Sigmoid colon (tissue), 7 donors: ENCODE measurements at places on chromosomes 7 and 10. TPM values are rescaled to one million over a fixed set of nuclear protein-coding genes. Genes with fewer than 3 reads are reported as not detected.

DNA sequence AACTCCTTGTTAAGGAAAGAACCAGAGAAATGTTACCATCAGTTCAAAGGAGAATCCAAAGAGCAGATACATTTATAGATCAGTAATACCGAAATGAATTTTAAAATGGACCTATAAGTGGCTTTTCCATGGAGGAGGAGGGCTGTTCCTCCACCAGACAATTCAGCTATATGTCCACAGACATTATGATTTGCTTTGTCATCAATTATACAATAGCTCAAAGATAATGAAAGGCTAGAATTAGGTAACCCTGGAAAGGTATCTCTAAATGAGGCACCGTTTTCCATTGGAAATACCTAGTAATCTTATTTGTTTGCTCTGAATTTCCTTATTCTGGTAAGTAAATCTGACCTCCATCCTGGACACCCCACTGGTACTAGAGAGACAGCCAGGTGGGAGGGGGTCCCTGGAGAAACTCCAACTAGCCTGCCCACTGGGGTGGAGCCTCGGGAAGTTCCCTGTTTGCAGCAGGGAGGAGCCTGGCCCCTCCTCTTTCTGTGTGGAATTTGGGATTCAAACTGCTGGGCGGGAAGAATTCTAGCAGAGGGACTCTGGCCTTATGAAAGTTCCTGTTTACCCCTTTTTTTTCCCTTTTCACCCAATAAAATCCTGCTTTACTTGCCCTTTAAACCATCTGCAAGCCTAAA is 218.0 kb downstream of the PHF14 start:
- DNase-seq, result no peak
- H3K4me1 ChIP-seq, result no peaks in the 10 kb centered on the region
- H3K27ac ChIP-seq, result no peak overlapping the region
- H3K4me3 ChIP-seq, result no peak overlapping the region

GRCh38 chr7:25369786-25370185 is 141.5 kb upstream of the NPVF start:
- peaks cover 8% of the 10 kb centered on the region for H3K4me1 ChIP-seq
- H3K27me3 ChIP-seq, result no peaks in the 10 kb centered on the region
- H3K27ac ChIP-seq, result no peak overlapping the region

DNA sequence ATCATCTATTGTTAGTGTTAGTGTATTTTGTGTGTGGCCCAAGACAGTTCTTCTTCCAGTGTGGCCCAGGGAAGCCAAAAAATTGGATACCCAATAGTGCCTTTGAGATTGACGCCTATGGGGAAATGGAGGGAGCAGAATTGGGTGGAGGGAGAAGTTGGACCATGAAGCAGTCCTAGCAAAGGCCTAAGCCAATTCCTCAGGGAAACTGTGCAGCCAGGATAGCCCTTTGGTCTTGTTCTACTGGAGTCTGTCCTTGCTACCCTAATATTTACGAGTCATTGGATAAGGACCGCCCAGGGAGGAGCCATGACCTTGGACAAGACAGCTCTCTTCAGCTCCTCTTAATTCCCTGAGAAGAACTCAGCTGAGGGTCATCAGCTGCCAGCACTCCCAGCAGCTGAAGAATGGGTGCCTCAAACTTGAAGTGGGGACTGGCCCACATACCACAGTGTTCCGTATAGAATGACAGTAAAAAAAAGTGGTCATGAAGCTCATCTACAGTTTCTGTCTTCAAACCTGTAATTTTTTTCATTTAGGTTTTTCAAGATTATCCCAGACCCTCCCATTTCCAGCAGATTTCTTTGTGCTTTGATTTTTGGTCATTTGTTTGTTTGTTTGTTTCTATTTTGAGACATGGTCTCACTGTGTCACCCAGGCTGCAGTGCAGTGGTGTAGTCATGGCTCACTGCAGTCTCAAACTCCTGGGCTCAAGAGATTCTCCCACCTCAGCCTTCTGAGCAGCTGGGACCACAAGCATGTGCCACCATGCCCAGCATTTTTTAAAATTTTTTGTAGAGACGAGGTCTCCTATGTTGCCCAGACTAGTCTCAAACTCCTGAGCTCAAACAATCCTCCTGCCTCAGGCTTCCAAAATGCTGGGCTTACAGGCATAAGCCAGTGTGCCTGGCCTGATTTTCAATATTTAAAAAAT is 81.2 kb downstream of the C1GALT1 start:
- no peak overlapping the region for H3K27ac ChIP-seq
- H3K36me3 ChIP-seq, result no peaks in the 10 kb centered on the region
- H3K27me3 ChIP-seq, result no peaks in the 10 kb centered on the region
- no peaks in the 10 kb centered on the region for H3K4me1 ChIP-seq
- no peak for DNase-seq
- no peak overlapping the region for H3K4me3 ChIP-seq

DNA sequence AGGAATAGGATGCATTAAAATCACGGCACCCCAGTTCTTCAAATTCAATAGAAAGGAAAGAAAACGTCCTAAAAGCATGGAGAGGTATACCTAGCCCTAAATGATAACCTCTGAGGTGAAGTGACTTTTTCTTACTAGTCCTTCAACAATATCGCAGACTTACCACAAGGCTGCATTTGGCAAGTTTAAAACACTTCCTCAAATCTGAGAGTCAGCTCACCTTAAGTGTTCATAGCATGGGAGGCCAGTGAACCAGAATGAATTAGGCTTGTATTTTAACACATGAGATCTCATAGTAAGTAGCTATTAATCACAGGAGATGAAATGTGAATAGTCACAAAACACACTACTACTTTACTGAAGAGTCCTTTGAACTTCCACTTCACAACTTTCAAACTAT is 124.2 kb downstream of the RNF32 start:
- H3K4me3 ChIP-seq, result no peak overlapping the region
- no peaks in the 10 kb centered on the region for H3K36me3 ChIP-seq
- no peak for DNase-seq
- no peaks in the 10 kb centered on the region for H3K27me3 ChIP-seq

GRCh38 chr10:122261584-122261983 is 9.5 kb upstream of the BTBD16 start:
- no peaks in the 10 kb centered on the region for H3K27me3 ChIP-seq
- H3K27ac ChIP-seq, result no peak overlapping the region
- peaks cover 29% of the 10 kb centered on the region for H3K36me3 ChIP-seq
- H3K4me1 ChIP-seq, result no peaks in the 10 kb centered on the region
- H3K4me3 ChIP-seq, result no peak overlapping the region

GRCh38 chr10:96205580-96205979 is 65.8 kb downstream of the BLNK start:
- H3K27me3 ChIP-seq, result no peaks in the 10 kb centered on the region
- H3K4me1 ChIP-seq, result no peaks in the 10 kb centered on the region
- H3K4me3 ChIP-seq, result no peak overlapping the region

DNA sequence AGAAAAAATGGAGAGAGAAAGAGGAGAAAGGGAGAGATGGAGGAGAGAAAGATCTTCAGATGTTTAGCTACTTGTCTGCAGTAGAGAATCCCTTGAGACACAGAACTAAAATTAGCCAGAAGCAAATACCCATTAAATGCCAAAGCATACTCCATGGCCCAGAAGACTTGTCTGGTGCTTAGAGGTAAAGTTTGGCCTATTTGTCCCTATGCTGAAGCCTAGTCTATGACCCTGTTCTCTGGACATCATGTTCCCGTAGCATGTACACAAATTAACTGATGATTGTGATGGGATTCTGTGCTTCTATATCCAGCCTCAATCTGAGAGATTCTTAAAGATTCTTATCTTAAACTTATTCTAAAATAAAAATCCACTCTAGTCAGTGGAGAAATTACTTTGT is 85.8 kb downstream of the NAMPT start:
- H3K4me1 ChIP-seq, result no peaks in the 10 kb centered on the region
- peak overlapping the region; percentile 3 for H3K27ac ChIP-seq
- no peak overlapping the region for H3K4me3 ChIP-seq
- H3K36me3 ChIP-seq, result no peaks in the 10 kb centered on the region

DNA sequence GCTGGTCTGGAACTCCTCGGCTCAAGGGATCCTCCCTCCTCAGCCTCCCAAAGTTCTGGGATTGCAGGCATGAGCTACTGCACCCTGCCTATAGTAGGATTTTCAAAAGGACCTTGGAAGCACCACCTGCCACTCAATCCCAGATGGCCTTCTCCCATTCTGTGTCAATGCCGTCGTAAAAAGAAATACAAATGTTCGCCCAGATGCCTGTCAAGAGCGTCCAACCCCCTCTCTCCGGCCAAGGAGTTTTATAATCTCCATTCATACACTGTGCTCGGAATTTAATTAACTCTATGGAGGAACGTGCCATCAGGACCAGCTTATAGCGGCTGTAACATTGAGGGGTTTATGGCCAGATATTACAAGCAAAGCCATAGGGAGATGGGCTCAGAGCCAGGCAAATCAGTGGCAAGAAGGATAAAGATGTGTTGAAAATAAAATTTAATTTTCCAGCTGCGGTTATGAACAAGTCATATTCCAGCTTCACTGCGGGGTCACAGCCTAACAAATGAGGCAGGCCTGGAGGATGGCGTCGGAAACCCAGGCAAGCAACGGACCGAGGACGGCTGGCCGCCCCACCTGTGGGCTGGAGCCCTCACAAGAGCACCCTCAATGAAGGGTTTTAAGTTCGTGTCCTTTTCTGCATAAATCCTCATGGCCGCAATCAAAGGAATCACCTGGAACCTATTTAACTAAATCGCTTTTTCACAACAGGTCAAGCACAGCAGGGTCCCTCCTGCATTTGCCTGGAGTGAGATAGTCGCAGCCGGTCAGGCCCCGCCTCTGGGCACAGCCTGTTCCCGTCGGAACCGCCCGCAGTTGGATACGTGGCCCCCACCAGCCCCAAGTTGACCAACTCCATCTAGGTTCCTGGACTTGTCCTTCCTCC is 374.5 kb upstream of the FOXK1 start:
- H3K4me3 ChIP-seq, result no peak overlapping the region
- H3K4me1 ChIP-seq, result no peaks in the 10 kb centered on the region
- no peaks in the 10 kb centered on the region for H3K36me3 ChIP-seq
- no peak overlapping the region for H3K27ac ChIP-seq
- no peaks in the 10 kb centered on the region for H3K27me3 ChIP-seq

DNA sequence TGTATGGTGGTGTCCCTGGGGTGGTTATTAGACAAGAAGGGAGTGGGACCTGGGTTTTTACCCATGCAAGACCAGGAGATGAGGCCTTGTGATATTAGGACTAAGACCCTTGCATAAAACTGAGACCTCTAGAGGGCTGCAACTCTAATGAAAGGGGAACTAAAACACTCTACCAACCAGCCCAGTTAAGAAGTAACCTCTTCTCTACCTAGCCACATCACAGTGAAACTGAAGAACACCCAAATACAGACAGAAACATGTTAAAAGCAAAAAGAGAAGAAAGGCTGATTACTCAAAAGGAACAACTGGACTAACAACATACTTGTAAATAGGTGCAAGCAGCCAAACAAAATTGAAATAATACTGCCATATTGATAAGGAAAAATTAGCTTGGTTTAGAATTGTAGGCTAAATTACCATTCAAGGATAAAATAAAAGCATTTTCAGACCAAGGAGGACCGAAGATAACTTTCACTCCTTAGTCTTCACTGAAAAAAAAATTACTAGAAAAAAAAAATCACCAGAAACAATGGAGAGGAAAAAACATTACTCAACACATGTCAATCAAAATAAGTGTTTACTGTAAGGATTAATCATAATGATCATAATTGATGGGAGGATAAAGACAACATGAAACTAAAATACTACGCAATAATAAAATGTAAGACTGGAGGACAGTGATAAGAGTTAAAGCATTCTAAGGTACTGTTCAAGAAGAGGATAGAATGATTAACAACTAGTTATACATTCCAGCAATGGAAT is 27.6 kb downstream of the ERLIN1 start:
- no peaks in the 10 kb centered on the region for H3K4me1 ChIP-seq
- peaks cover 12% of the 10 kb centered on the region for H3K36me3 ChIP-seq
- no peaks in the 10 kb centered on the region for H3K27me3 ChIP-seq

- no peak for DNase-seq
- H3K36me3 ChIP-seq, result peaks cover 9% of the 10 kb centered on the region
- no peak overlapping the region for H3K4me3 ChIP-seq
- H3K4me1 ChIP-seq, result no peaks in the 10 kb centered on the region
- H3K27me3 ChIP-seq, result no peaks in the 10 kb centered on the region
Measured at GRCh38 chr10:91838199-91838598, 40.0 kb downstream of the TNKS2 start.

DNA sequence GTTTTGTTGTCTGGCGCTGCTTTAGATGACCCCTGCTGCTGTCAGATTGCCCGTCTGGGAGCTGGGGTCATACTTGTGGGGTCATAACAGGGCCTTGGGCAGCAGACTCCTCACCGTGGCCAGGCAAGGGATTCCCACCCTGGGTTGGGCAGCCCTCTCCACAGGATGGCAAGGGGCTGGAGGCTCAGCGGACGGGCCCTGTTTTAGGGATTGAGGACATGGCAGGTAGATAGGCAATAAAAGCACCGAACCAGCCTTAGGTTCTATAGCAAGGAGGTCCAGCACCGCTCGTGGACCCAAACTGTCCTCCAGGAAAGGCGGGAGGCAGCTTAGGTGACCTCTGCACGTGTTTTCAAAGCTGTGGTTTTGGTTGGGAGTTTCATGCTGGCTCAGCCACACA is 60.0 kb downstream of the GRK5 start:
- H3K36me3 ChIP-seq, result no peaks in the 10 kb centered on the region
- H3K4me1 ChIP-seq, result peaks cover 44% of the 10 kb centered on the region
- H3K4me3 ChIP-seq, result no peak overlapping the region
- no peak for DNase-seq

- no peaks in the 10 kb centered on the region for H3K27me3 ChIP-seq
- no peak overlapping the region for H3K4me3 ChIP-seq
- no peaks in the 10 kb centered on the region for H3K36me3 ChIP-seq
- H3K4me1 ChIP-seq, result no peaks in the 10 kb centered on the region
- H3K27ac ChIP-seq, result no peak overlapping the region
- DNase-seq, result peak; percentile 67
Measured at GRCh38 chr7:38107486-38107893, 70.6 kb upstream of the STARD3NL start.

DNA sequence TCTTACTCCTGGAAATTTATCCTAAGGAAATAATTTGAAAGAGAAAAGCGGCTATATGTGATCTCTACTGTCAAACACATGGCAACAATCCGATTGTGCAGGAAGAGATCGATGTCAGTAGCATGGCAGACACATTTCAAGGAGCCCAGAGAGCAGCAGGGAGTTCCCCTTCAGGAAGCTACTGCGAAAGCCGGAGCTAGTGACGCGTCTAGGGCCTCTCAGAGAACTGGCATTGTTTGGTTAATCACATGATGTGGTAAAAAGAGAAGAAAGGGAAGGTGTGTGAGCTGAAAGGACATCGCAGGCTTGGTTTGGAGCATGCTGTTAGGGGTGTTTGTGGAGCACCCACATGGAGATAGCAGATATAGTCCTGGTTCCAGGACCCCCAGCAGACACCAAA is 74.9 kb downstream of the BEND7 start:
- no peaks in the 10 kb centered on the region for H3K27me3 ChIP-seq
- no peak for DNase-seq
- no peaks in the 10 kb centered on the region for H3K4me1 ChIP-seq
- H3K27ac ChIP-seq, result no peak overlapping the region

The KCNH2 gene
- 89.5 TPM for total RNA-seq

The STOX1 gene
- total RNA-seq, result 2.9 TPM

The ARMC3 gene
- total RNA-seq, result not detected

The NYAP1 gene
- total RNA-seq, result 1.4 TPM

The POLD2 gene
- total RNA-seq, result 20.3 TPM
